ENCODE measurements at places on chromosomes 12 and 14.

DNA sequence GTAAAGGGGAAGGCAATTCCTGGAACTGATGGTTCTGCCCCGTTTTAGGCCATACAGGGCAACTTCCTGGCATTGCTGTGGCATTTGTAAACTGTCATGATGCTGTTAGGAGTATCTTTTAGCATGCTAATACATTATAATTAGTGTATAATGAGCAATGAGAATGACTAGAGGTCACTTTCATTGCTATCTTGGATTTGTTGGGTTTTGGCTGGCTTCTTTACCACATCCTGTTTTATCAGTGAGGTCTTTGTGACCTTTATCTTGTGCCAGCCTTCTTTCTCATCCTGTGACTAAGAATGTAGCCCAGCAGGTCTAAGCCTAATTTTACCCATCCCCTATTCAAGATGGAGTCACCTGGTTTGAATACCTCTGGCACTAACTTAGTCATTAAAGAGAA lies 51.2 kb downstream of the TESPA1 start:
- DNase-seq = no peak

DNA sequence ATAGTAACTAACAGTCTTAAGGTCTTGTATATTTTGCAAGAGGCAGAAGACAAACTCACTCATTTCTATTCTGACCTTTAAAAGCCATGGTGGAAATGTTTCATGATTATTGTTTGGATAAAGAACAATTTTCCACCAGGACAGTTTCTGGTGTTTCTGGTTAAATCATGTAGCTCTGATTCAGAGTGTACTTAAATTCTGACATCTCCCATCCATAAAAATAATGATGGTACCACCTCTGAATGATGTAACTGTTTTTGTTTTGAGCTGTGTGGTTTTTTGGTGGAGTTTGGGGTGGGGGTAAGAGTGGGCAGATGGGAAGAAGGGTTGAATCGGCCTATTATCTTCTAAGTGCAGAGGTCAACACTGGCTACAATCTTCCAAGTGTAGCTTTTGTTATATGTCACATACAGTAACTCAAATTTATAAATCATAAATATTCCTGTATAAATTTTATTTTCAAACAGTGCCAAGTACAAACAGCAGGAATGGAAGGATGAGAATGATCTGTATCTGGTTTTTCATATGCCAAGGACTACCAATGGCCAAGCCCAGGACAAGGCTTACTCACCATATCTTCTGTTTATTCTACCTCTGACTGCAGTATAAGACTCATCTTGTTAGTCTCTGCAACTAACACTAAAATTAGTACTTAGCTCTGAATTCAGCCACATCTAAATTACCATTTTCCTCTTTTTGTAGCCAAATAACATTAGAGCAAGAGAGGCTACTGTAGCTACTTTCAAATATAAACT lies 108.7 kb downstream of the BCAT1 start:
- no peak for DNase-seq

- no peak for DNase-seq
These were observed 44.4 kb upstream of the IQSEC3 start for GRCh38 chr12:22190-22529.

- no peak for DNase-seq
These were observed 832 bp upstream of the CACNA2D4 start for GRCh38 chr12:1919284-1919683.

DNA sequence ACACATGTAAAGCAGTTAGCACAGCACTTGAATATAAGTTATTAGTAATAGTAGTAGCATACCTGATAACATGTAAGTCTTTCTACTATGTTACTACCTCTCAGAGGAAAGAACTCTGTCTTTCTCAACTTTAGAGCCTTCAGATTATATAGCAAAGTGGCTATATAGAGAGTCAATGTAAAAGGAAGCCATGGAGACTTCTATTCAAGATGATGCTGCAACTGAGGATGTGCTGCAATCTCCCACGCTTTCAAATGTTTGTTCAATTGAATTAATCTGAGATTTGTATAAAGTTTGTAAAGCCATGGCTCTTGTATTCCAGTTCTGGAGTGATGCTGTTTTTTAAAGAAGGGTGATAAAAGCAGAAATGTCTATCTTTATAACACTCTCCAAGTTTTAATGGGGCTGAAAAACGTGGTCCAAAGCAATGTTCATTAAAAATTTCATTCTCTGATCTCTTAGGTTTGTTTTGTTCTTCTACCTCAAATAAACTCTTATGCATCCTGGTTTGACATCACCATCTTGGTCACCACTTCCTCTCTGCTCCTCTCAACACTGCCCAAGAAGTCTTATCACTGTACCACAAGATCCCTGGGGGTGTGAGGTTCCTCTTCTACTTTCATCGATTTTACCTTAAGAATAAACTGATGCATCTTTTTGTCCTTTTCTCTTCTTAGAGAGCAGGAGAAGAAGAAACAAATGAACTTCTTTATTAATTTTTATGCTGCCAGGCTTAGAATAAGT lies 40.6 kb downstream of the C12orf42 start:
- DNase-seq = no peak

DNA sequence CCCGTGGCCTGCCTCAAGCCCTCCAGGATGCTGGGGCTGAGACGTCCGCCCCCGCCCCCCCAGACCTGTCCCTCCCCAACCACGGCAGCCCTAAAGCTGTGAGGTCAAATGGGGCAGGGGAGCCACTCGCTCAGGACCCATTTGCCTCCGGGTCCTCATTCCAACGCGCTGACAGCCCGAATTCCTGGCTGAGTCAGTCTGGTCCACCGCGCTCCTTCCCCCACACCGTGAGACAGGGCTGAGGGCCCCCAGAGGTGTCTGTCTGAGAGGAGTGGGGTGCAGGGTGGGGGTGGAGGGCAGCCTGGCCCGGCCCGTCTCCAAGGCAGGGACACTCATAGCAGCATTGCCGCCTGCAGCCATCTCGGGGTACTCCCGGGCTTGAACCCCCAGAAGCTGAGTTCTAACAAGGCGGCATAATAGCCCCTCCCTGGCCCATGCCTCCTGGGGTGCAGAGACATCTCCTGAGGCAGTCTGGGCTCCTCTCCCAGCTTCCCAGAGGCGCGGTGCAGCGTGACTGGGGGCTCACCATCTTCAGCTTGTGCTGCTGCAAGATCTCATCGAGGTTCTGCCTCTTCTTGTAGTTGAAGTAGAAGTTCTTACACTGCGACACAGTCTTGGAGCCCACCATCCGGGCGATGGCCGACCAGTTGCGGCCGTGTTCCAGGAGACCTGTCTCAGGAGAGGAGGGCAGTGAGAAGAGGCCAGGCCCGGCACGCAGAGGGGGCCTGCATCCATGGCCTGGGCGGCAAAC lies 90.5 kb downstream of the RFLNA start:
- no peak for DNase-seq

DNA sequence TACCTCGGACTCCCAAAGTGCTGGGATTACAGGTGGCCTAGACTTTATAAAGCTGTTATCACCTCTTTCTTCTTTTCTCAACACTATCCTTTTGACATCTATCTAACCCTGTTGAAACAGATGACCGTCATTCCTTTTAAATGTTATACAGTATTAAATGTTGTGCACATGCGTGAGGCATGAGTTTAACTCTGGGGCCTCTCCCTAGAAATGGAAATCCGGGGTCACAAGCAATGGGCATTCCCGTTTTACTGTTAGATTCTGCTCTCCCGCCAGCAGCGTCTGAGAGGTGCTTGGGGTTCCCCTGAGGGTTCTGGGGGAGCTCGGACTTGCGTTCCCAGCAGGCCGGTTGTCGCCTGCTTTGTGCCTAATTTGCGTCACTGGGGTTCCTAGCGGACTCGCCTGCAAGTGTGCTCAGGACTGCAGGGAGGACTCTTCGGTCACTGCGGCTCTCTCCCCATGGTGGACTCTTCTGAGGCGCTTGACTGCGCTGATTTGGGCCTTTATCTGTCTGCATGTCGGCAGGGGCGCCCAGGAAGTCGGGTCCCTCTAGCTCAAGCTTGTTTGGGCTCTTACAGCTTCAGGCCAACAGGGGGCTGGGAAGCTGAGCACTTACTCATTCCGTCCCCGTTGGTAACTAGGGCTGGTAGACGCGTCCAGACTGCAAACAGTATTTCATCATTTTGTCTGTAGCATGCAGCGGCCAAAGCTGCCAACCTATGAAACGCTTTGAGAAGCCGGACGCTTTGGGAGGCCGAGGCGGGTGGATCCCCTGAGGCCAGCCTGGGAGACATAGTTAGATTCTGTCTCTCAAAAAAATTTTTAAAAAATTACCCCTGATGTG lies 1.2 kb upstream of the RAN start:
- DNase-seq = peak; percentile 34

DNA sequence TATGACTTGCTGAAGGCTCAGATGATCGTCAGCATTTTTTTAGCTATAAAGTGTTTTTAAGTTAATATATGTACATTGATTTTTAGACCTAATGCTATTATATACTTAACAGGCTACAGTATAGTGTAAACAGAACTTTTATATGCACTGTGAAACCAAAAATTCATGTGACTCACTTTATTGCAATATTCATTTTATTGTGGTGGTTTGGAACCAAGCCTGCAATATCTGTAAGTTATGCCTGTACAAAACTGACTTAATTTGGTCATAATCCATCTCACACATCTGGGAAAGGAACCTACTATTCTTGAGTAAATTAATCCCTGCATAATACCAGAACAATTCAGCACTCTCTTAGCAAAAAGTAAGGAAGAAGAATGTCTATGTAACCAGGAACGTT lies 390.7 kb downstream of the SYT1 start:
- no peak for DNase-seq

- DNase-seq = no peak
These were observed 1.4 kb downstream of the ZNF385A start for GRCh38 chr12:54383041-54383609.

- DNase-seq = no peak
These were observed 11.3 kb downstream of the MAPK1IP1L start for GRCh38 chr14:55062517-55063351.

- DNase-seq = no peak
These were observed 18.0 kb downstream of the SLC24A4 start for GRCh38 chr14:92340931-92341330.

DNA sequence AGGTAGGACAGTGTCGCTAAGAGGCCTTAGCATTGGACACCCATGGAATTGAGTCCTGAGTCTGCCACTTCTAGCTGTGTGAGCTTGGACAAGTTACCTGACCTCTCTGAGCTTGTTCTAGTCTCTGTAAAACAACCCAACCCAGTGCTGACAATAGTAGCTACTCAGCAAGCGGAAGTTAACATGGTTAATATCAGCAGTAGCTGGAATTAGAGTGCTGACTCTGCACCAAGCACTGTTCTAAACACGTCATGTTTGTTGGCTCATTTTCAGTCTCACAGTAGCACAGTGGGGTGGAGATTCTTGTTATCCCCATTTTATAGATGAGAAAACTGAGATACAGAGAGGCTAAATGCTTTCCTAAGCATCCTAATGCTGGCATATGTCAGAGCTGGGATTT lies 47.5 kb upstream of the RIN3 start:
- DNase-seq = no peak

GRCh38 chr12:96906498-96906848 lies 584 bp upstream of the NEDD1 start:
- DNase-seq = no peak

DNA sequence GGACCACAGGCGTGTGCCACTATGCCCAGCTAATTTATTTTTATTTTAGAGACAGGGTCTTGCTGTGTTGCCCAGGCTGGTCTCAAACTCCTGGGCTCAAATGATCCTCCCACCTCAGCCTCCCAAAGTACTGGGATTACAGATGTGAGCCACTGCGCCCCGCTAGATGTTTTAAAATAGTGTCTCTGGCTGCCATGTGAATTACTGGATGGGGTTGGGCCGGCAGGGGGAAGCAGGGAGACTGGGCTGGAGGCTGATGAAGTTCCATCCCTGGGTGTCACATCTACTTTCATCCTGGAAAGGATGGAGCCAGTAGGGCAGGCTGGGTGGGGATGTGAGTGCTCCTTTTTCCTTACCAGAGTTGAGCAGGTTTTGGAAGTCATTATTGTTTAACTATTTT lies 46.1 kb downstream of the DNAH10 start:
- DNase-seq = no peak

DNA sequence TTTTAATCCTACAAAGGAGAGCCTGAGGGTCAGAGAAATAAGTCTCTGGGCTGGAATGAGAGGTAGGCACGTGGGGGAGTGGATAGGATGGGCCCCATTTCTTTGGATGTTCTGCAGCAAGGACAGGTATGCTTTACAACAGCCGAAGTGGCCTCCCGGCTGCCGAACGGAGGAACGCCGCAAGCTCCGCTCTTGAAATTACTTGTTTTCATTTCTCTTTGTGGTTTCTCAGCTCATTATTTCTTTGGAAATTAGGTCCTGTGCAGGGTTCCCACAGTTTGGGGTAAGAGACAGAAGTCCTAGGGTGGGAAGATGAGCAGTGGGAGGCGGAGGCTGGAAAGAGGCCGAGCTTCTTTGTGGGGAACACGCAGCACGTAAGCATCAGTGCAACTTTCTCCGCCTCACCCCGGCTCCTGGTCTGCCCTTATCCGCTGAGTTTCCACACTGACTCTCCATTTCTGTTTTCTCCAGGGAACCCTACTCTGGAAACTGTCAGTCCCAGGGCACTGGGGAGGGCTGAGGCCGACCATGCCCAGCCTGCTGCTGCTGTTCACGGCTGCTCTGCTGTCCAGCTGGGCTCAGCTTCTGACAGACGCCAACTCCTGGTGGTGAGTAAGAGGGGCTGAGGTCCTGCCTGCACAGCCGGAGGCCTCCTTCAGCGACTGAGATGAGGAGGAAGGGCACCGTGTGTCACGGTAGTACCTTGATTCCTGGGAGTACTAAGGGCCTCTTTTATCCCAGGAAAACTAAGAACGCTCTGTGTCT lies 2.0 kb downstream of the WNT5B start:
- no peak for DNase-seq

GRCh38 chr14:89922031-89922907 lies 32.3 kb downstream of the EFCAB11 start:
- DNase-seq = no peak

DNA sequence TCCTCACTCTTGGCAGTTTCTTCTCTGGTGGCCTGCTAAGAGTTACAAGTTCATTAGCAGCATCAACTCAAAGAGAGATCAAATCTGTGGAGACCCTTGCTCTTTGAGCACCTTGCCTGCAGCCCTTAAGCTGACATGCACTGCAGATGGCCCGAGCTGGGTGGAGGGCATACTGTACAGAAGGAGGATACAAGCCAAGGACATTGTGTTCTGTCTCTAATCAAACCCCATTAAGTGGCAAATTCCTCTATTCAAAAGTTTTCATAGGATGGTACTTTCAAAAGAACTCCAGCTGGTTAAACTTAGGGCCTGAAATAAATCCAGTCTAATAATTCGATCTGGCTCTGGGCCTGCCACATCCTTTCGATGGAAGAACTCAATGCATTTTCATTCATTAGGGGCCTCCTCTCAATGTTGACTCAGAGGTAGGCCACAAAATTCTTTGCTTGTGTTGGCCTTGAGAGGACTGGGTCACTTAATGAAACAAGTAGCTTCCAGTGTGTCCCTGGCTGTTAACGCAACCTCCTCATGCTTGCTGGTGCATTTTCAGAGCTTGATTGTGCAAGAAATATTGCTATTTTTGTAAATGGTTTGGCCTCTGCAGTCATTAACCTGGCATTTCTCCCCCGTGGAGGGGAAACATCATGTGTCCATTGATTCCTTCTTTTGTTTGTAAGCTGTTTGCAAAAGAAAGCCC lies 318.2 kb downstream of the NUAK1 start:
- DNase-seq = no peak

DNA sequence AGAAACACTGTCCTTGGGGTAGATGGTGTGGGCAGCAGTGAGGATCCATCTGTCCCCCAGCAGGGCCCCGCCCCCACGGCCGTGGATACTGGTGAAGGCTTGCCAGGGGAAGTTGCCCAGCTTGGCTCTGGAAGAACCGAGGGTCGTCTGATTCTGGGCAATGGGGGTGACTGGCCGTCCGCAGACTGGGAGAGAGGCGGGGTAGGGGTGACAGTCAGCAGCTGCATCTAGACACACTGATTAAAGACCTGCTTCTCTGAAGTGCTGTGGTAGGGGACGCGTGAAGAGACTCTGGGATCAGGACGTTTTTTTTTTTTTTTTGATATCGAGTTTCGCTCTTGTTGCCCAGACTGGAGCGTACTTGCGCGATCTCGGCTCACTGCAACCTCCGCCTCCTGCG lies 4.7 kb upstream of the C1R start:
- no peak for DNase-seq

Measured in activated naive CD8-positive, alpha-beta T cell treated with anti-CD3 and anti-CD28 coated beads, Interleukin-2, amount 50 U/mL, for 16 hours (primary cell).